ENCODE measurements at places on chromosomes 16 and 17. TPM values are rescaled to one million over a fixed set of nuclear protein-coding genes. Genes with fewer than 3 reads are reported as not detected.

Gene HOXB4
- total RNA-seq = 12.2 TPM

DNA sequence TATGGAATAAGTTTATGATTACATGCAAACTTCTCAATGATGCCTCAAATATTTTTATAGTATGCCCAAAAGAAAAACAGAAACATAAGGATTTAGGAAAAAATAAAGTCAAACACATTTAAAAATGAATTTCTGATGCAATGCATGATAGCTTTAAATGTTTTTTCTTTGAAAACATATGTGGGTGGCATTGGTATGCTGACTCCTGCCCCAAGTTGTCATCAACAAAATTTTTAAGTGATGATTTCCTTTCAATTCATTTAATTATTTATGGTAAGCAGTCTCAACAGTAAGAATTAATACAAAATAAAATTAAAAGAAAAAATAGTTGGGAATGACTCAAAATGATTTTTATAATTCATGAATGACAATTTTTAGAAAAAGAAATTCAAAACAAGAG is 104.9 kb downstream of the CEP112 start:
- no peak for DNase-seq

DNA sequence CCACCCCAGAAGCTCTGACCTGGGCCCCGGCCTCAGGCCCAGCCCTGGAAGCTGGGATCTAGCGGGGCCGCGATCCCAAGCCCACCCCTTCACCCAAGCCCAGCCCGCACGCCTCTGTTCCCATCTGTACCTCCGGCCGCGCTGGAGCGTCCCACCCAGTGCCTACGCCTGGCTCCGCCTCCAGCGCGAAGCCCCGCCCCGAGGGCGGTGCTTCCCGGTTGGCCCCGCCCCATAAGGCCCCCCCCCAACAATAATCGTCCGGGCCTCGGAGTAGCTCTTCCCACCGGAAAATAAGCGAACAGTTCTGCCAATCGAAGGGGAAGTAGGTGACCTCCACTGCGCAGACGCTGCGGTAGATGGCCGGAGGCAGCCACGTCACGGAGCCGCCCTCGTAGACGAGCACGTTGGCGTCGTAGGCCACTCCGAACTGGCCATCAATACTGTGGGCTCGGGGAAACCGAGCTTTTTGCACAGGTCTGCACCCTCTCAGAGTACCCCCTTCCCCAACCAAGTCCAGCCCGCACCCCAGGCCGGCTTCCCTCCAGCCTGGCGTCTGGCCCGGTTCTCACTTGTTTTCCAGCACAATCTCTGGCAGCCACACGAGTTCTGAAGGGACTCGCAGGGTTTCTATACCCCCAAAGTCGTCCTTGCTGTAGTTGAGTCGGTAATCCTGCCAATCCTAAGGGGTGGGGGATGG is 1.1 kb downstream of the CHRNE start:
- DNase-seq = no peak

DNA sequence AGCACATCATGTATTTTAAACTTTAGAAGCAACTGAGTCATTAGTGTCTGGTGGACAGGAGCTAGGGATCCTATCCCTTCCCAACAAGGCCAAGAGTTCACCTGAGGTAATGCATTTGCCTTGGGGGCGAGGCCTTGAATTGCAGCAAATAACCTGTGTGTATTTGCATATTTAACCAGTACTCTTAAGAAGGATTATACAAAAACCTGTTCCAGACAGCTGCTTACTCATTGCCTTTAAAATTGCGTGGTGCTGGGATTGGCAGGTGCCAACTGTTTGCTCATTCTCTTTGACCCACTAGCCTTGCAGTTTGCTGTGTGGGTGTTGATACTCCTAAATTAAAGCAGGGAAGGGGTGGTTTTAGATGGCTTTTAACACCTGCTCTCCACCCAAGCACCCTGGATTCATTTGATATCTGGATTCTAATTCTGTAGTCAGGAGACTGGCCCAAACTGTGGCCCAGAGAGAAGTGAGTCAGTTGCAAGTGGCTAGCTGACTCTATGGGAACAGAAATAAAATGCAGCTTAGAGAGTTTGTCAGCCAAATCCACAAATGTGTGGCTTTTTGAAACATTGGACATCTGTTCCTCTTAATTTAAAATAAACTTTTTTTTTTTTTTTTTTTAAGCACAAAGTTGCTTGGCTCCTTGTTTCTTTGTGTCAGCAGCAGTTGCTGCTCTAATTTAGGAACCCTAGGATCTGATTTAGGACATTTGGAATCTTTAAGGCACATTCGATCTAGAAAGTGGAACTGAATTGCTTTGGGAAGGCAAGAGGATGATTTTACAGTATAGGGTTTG is 46.9 kb downstream of the TUBD1 start:
- DNase-seq = peak; percentile 74

DNA sequence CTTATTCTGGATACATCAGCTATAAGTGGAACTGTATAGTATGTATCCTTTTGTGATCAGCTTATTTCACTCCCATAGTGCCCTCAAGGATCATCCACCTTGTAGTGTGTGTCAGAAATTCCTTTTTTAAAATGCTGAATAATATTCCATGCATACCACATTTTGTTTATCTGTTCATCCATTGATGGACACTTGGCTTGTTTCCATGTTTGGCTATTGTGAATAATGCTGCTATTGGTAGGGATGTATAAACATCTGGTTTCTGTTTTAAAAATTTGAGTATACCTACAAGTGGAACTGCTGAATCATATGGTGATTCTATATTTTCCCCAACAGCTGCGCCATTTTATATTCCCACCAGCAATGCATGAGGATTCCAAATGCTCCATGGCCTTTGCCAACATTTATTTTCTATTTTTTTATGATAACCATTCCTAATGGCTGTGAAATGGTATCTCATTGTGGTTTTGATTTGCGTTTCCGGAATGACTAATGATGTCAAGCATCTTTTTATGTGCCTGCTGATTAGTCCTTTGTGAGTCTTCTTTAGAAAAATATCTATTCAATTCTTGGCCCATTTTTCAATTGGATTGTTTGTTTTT is 11.6 kb downstream of the RCVRN start:
- DNase-seq = no peak
